Type B pancreatic cell (in vitro differentiated cells): ENCODE measurements at places on chromosomes 3 and 15. TPM values are rescaled to one million over a fixed set of nuclear protein-coding genes. Genes with fewer than 3 reads are reported as not detected.

CA12 gene
- total RNA-seq, result 4.7 and 5.5 TPM in 2 replicates

DAZL gene
- not detected in 2 replicates for total RNA-seq

CYP1A2 gene
- total RNA-seq, result 1.6 TPM in 1 of 2 replicates, not detected in the other

ROBO2 gene
- 8.4 and 22.7 TPM in 2 replicates for total RNA-seq

ARPIN gene
- 14.9 and 22.7 TPM in 2 replicates for total RNA-seq

SCAANT1 gene
- not detected in 2 replicates for total RNA-seq

GRM7 gene
- 9.9 and 10.8 TPM in 2 replicates for total RNA-seq

PAQR5 gene
- total RNA-seq, result 7.8 and 22.3 TPM in 2 replicates

GNAT1 gene
- 0.71 TPM in 1 of 2 replicates, not detected in the other for total RNA-seq

GRCh38 chr3:182626484-182627467 lies 166.5 kb upstream of the ATP11B start:
- H3K4me1 ChIP-seq, result no peaks in the 10 kb centered on the region
- no peak overlapping the region for H3K4me3 ChIP-seq
- H3K36me3 ChIP-seq, result no peaks in the 10 kb centered on the region
- no peak overlapping the region for H3K27ac ChIP-seq

DNA sequence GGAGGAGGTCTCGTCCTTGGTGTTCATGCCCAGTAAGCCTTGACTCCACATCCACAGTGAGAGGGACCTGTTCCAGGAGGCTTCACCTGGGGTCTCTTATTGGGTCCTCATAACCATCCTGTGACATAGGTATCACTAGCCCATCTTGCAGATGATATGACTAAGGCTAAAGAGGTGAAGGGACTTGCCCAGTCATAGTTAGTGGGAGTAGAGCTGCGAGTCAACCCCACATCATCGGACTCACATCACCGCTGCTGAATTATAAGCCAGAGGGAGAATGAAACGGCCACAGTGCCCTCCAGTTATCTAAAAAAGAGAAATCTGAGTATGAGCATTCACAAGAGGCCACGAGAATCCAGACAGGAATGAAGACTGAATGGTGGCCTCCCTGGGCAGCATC lies 66.0 kb downstream of the MESD start:
- H3K27ac ChIP-seq, result no peak overlapping the region
- H3K4me3 ChIP-seq, result no peak overlapping the region
- no peak for DNase-seq
- H3K4me1 ChIP-seq, result no peaks in the 10 kb centered on the region

GRCh38 chr3:32056559-32057290 lies 49.7 kb upstream of the GPD1L start:
- peaks cover 4% of the 10 kb centered on the region for H3K36me3 ChIP-seq
- no peak for DNase-seq
- no peak overlapping the region for H3K4me3 ChIP-seq
- peaks cover 2% of the 10 kb centered on the region for H3K27me3 ChIP-seq
- no peaks in the 10 kb centered on the region for H3K4me1 ChIP-seq

DNA sequence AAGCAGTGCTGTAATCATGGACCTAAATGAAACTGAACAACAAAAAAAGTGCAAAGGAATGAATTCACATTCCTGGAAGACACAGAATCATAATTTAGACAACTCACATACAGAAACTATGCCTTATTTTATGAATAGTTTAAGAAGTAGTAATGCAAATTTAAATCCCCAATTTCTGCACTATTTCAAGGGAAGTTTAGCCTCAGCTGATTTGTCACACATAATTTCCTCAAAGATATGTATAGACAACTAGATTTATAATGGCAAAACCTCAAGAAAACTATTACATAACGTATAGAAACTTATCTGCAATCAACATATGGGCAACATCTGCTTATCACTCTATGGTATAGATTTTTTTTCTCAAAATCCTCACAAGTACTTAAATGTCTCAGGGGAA lies 7.8 kb upstream of the PTX3 start:
- peaks cover 5% of the 10 kb centered on the region for H3K27me3 ChIP-seq
- DNase-seq, result no peak
- H3K4me3 ChIP-seq, result no peak overlapping the region
- peaks cover 4% of the 10 kb centered on the region for H3K36me3 ChIP-seq
- H3K4me1 ChIP-seq, result no peaks in the 10 kb centered on the region

- H3K4me3 ChIP-seq, result no peak overlapping the region
- H3K36me3 ChIP-seq, result no peaks in the 10 kb centered on the region
- peaks cover 9% of the 10 kb centered on the region for H3K4me1 ChIP-seq
- no peaks in the 10 kb centered on the region for H3K27me3 ChIP-seq
Measured at GRCh38 chr15:73069109-73069508, 16.8 kb downstream of the NEO1 start.

GRCh38 chr3:37540786-37541185 lies 320.9 kb upstream of the CTDSPL start:
- DNase-seq, result no peak
- H3K4me1 ChIP-seq, result peaks cover 26% of the 10 kb centered on the region

DNA sequence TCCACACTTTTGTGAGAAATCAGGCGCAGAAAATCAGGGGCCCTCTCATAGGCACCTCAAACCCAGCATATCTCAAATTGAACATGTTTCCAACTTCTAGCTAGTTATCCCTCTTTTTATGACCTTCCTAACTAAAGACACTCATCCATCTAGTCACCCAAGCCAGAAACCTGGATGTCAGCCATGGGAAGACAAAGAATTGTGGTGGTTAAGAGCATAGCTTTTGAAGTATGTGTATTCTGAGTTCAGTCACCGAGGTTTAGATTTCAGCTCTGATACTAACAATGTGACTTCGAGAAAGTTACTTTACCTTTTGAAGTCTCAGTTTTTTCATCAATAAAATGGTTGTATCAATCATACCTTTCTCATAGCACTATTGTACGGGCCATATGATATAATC lies 495.5 kb downstream of the NLGN1 start:
- H3K4me3 ChIP-seq, result no peak overlapping the region
- no peak for DNase-seq
- H3K27ac ChIP-seq, result no peak overlapping the region
- no peaks in the 10 kb centered on the region for H3K36me3 ChIP-seq
- no peaks in the 10 kb centered on the region for H3K27me3 ChIP-seq
- peaks cover 7% of the 10 kb centered on the region for H3K4me1 ChIP-seq

- no peak overlapping the region for H3K4me3 ChIP-seq
- H3K4me1 ChIP-seq, result peaks cover 30% of the 10 kb centered on the region
- no peak for DNase-seq
- H3K27ac ChIP-seq, result peak overlapping the region; percentile 3
- no peaks in the 10 kb centered on the region for H3K27me3 ChIP-seq
Measured at GRCh38 chr15:67194171-67195114, 60.0 kb downstream of the AAGAB start.

DNA sequence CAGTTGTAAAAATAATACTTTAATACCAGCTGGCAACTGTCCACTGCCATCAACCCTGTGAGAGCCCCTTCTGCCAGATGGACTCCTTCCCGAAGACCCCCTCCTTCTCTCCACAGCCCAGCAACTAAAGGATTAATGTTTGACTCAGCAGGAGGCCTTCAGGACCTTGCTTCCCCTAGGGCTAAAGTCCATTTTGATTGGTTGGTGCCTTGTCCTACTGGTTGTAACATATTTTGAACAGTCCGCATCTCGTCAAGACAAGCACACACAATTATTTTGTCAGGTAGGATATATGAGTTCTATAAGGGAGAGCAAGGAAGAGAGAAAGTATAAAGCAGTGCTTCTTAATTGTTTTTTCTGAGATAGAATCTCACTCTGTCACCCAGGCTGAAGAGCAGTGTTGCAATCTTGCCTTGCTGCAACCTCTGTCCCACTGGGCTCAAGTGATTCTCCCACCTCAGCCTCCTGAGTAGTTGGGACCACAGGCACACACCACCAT lies 18.6 kb downstream of the ACOX2 start:
- H3K27ac ChIP-seq, result peak overlapping the region; percentile 57
- no peak for DNase-seq
- H3K36me3 ChIP-seq, result no peaks in the 10 kb centered on the region
- peaks cover 39% of the 10 kb centered on the region for H3K4me1 ChIP-seq

DNA sequence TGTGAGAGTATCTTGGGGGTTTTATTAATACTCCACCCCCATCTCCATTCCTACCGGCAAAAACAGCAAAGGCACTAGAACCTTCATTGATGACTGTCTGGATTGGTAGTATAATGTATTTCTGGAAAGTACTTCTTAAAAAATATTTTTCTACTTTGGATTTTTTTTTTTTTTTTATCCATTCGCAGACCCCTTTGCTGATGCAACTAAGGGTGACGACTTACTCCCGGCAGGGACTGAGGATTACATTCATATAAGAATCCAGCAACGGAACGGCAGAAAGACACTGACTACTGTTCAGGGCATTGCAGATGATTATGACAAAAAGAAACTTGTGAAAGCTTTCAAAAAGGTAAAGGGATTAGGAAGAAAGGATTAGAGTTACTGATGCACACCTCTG lies 1.2 kb downstream of the EIF1B start:
- H3K36me3 ChIP-seq, result peaks cover 28% of the 10 kb centered on the region
- H3K27me3 ChIP-seq, result no peaks in the 10 kb centered on the region
- no peak for DNase-seq
- peaks cover 18% of the 10 kb centered on the region for H3K4me1 ChIP-seq
- H3K4me3 ChIP-seq, result peak overlapping the region; percentile 98

DNA sequence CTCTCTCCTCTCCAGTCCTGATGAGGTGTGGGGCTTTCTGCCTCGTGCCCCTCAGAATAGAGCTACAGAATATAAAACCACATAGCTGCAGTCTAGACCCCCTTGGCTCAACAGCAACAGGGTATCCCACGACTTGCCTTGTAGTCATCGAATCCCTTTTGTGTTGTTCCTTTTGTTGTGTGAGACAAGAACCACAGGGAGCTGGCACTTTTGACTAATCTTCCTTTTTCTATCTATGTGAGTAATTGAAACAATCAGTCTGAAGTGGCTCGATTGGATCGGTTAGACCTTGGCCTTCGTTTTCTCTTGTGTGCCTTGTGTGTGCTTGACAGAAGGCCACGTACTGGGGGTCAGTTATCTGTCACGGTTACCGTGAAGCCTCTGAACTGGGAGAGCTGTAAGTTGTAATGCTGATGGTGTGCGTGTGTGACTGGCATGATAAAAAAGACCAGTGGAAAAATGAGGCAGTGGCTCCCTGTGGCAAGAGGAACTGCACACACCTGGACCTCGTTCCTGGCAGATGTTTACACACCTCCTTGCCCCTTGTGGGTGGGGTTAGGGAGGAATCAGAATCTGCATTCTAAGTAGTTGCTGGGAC lies 23.2 kb upstream of the IQCF6 start:
- no peaks in the 10 kb centered on the region for H3K36me3 ChIP-seq
- peaks cover 5% of the 10 kb centered on the region for H3K4me1 ChIP-seq
- H3K4me3 ChIP-seq, result no peak overlapping the region
- no peak overlapping the region for H3K27ac ChIP-seq

DNA sequence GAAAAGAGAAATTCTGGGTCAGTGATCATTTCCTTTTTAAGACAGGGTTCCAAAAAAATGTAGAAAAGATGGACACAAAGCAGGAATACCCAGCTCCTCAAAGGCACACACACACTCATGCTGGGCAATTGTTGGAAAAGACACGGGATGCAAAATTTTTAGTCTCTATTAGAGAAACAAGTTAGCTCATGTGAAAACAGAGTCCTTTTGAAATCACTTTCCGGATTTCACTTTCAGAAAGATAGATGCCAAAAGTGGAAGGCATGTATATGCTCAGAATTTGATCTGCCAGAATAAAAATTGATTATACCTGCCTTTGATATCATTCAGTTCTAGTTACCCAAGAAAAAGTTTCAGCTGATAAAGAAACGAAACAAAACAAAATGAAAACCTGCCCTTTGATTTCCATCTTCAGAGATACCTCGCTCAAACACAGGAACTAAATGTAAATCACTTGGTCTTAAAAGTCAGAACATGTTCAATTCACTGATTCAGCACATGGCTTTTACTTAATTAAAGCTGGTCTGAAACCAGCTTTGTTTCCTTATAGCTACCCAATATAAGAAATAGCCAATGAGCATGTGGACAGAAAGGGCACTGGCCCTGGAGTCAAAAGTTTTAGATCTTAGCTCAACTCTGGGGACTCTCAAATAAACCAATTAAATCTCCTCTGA lies 52.8 kb downstream of the PLD1 start:
- H3K27me3 ChIP-seq, result no peaks in the 10 kb centered on the region
- no peak overlapping the region for H3K27ac ChIP-seq
- no peak overlapping the region for H3K4me3 ChIP-seq
- peaks cover 3% of the 10 kb centered on the region for H3K36me3 ChIP-seq

DNA sequence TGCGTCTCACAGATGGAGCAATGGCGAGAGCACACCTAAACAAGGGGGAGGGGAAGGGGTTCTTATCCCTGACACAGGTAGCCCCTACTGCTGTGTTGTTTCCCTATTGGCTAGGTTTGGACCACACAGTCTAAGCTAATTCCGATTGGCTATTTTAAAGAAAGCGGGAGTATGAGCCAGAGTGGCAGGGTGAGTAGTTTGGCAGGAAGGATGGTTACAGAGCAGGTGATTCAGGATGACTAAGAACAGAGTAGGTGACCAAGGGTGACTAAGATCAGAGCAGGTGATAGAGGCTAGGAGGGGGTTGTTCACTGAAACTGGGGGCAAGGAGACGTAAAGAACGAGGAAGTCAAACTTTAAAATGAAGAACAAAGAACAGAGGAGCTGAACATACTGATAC lies 511.8 kb downstream of the EDEM1 start:
- no peaks in the 10 kb centered on the region for H3K27me3 ChIP-seq
- no peak for DNase-seq
- H3K36me3 ChIP-seq, result peaks cover 3% of the 10 kb centered on the region

GRCh38 chr15:24676431-24676830 lies 856 bp downstream of the NPAP1 start:
- H3K27ac ChIP-seq, result no peak overlapping the region
- no peaks in the 10 kb centered on the region for H3K4me1 ChIP-seq
- no peaks in the 10 kb centered on the region for H3K27me3 ChIP-seq
- H3K4me3 ChIP-seq, result no peak overlapping the region

DNA sequence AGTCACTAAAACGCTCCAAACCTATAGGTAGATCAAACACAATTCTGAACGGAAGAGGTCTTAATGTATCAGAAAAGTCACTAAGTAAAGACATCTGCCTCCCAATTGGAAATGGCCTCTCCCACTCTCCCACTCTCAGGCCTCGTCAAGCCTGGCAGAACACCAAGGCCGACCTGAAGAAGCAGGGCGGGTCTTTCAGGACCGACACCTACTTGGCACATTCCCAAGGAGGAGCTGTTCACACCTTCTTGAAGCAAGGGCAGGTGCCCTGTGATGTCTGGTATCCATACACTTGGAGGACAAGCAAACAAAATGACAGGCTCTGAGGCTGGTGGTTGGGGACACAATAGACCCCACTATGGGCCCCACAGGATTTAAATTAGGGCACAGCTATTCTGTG lies 30.0 kb downstream of the XXYLT1 start:
- no peaks in the 10 kb centered on the region for H3K27me3 ChIP-seq
- no peak overlapping the region for H3K27ac ChIP-seq
- peaks cover 41% of the 10 kb centered on the region for H3K4me1 ChIP-seq

GRCh38 chr3:184757022-184757651 lies 45.3 kb upstream of the MAGEF1 start:
- peak overlapping the region; percentile 75 for H3K27ac ChIP-seq
- H3K4me1 ChIP-seq, result peaks cover 27% of the 10 kb centered on the region
- H3K27me3 ChIP-seq, result no peaks in the 10 kb centered on the region
- H3K36me3 ChIP-seq, result no peaks in the 10 kb centered on the region
- DNase-seq, result no peak
- peak overlapping the region; percentile 68 for H3K4me3 ChIP-seq

GRCh38 chr15:31326875-31327668 lies 437 bp downstream of the KLF13 start:
- DNase-seq, result no peak
- peaks cover 26% of the 10 kb centered on the region for H3K4me1 ChIP-seq
- no peaks in the 10 kb centered on the region for H3K27me3 ChIP-seq
- H3K36me3 ChIP-seq, result no peaks in the 10 kb centered on the region
- H3K4me3 ChIP-seq, result peak overlapping the region; percentile 75

- H3K27me3 ChIP-seq, result no peaks in the 10 kb centered on the region
- no peak overlapping the region for H3K27ac ChIP-seq
- DNase-seq, result no peak
- peaks cover 35% of the 10 kb centered on the region for H3K36me3 ChIP-seq
Measured at GRCh38 chr3:184907681-184908649, 96.0 kb downstream of the VPS8 start.
